ENCODE measurements at places on chromosomes 7 and 10.

DNA sequence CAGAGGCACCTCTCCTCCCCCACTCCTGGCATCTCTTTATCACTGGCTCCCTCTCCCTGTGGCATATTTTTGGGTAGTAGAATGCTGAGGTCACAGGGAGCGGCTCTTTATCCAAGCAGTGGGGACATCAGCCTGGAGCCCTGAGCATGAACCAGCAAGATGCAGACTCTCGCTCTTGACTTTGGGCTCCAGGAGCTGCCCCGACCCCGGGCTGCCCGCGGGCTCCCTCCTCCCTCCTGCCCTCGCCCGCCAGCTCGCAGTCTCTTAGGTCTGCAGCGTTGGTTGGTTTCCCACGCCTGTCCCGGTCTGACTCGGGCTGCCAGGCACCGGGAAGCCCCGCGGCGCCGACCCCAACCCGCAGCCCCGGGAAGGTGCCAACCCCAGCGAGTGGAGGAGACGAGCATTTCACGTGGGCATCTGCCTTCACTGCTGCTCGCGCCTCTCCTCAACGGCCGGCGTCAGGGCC, 1.3 kb downstream of the INSYN2A start:
- DNase-seq: no peak

DNA sequence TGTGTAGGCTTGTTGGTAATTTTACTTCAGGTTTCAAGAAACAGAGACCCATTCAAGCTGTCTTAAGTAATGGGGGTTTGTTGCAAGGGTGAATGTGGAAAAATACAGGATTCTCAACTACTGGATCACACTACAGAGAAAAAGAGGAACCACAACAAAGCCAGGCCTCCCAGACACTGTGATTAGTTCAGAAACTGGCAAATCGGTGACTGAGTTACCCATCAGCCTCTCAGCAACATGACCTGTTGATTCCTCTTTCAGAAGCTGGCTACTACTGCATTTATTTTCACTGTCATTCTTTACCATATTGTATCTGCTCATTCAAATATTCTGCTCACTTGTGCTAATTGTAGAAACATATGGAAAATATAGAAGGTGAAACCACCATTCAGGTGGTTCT, 16.0 kb downstream of the CCDC71L start:
- no peak for DNase-seq

- DNase-seq: peak; percentile 12
Measured at GRCh38 chr10:72564596-72564995, 61.3 kb downstream of the MICU1 start.

- no peak for DNase-seq
Measured at GRCh38 chr10:120457431-120458172, 575 bp downstream of the PLPP4 start.

- DNase-seq: no peak
Measured at GRCh38 chr10:22429146-22429545, 83.8 kb downstream of the SPAG6 start.

GRCh38 chr10:14173391-14173705, 157.4 kb downstream of the FRMD4A start:
- no peak for DNase-seq

DNA sequence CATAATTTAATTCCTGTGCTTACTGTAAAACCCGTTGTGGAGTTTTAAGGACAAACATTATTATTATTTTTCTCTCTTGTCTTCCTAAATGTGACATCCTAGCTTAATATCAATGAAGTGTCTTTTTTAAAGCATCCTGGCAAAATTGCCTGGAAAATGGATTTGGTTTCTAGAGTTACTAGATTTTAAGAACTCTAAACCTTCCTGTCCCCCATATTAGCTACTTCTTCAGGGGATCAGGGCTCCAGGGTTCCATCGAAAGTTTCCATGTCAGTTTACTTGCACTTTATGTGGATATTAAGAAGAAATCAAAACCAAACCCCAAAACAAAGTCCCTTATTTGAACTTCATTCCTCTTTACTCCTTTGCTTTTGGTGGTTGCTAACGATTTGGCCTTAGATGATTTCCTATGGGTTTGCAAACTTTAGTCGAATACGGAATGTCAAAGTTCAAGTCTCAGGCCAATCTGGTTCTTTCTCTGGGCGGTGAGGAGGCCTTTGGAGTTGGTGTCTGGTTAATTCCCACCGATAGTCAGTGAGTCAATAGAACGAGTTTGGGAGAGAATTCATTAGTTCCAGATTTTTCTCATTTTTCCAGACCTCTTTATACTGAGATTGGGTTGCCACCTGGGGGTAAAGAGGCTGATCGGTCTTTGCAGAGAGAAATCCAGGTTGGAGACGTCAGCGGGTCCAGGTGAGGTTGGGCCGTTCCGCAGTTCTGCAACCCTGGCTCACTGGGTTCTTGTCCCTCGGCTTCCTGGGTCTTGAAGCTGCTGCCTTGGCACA, 1.1 kb downstream of the CUX1 start:
- DNase-seq: no peak

- DNase-seq: peak; percentile 48
Measured at GRCh38 chr10:62384057-62384446, 9.9 kb downstream of the ZNF365 start.

All from activated CD4-positive, alpha-beta T cell treated with anti-CD3 and anti-CD28 coated beads, Interleukin-2, amount 50 U/mL, for 24 hours (primary cell).